ENCODE measurements at places on chromosomes 2 and 18.
A peak's percentile ranks its signal among the peaks of the same experiment; 100 is the strongest.

- no peak for DNase-seq
Measured at GRCh38 chr18:55286257-55286825, 301.7 kb downstream of the TCF4 start.

GRCh38 chr2:45329045-45329677, 281.9 kb downstream of the SRBD1 start:
- no peak for DNase-seq

DNA sequence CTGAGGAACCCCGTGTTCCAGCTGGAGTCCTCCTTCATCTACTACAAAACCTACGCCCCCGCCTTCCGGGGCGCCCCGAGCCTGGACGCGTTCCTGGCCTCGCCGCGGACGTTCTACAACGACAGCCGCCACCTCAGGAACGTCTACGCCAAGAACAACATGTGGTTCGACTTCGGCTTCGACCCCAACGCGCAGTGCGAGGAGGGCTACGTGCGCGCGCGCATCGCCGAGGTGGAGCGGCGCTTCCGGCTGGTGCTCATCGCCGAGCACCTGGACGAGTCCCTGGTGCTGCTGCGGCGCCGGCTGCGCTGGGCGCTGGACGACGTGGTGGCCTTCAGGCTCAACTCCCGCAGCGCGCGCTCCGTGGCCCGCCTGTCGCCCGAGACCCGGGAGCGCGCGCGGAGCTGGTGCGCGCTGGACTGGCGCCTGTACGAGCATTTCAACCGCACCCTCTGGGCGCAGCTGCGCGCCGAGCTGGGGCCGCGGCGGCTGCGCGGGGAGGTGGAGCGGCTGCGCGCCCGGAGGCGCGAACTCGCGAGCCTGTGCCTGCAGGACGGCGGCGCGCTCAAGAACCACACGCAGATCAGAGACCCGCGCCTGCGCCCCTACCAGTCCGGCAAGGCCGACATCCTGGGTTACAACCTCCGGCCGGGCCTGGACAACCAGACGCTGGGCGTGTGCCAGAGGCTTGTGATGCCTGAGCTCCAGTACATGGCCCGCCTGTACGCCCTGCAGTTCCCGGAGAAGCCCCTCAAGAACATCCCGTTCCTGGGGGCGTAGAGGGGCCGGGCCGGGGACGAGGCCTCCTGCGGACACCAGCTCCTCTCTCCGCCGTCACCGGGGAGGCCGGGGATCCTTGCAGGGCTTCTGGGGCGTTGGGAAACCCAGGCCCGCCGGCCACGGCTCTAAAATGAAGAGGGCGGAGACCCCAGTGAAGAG, 5.3 kb upstream of the NEU4 start:
- peak; percentile 68 for DNase-seq

DNA sequence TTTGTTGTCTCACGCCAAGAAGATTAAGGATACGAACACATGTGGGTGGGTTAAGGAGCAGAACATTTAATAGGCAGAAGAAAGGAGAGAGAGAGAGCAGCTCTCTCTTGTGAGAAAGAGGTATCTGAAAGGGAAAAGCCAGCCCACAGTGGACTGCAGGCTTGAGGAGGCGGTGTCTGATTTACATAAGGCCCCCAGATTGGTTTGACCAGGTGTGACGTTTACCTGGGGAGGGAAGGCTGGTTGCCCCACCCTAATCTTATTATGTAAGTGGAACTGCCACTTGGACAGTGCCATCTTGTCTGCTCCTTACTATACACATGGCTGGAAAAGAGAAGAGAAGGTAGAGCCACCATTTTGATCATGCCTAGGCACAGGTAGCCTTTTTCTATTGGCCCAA, 189.2 kb downstream of the NCK2 start:
- no peak for DNase-seq

- DNase-seq, result no peak
Measured at GRCh38 chr18:10017043-10017442, 103.2 kb downstream of the VAPA start.

- DNase-seq, result peak; percentile 3
Measured at GRCh38 chr2:217402761-217403383, 543.0 kb upstream of the TNP1 start.

GRCh38 chr18:47420130-47420529, 168.7 kb upstream of the SKOR2 start:
- no peak for DNase-seq

- no peak for DNase-seq
Measured at GRCh38 chr2:236903978-236904377, 181.7 kb upstream of the COPS8 start.

- no peak for DNase-seq
Measured at GRCh38 chr2:15719566-15720313, 128.1 kb downstream of the DDX1 start.

GRCh38 chr2:95012881-95013550, 12.5 kb upstream of the MAL start:
- no peak for DNase-seq

GRCh38 chr2:46122318-46122976, 174.8 kb upstream of the EPAS1 start:
- no peak for DNase-seq

- no peak for DNase-seq
Measured at GRCh38 chr2:236284208-236284607, 20.0 kb upstream of the ASB18 start.

- no peak for DNase-seq
Measured at GRCh38 chr2:215432759-215433594, 2.9 kb downstream of the FN1 start.

GRCh38 chr2:51829477-51829876, 797.5 kb upstream of the NRXN1 start:
- DNase-seq, result no peak

GRCh38 chr2:205803500-205803899, 121.2 kb downstream of the NRP2 start:
- peak; percentile 10 for DNase-seq

- no peak for DNase-seq
Measured at GRCh38 chr18:48375150-48375800, 33.9 kb downstream of the ZBTB7C start.

- peak; percentile 66 for DNase-seq
Measured at GRCh38 chr2:102841107-102841840, 79.4 kb downstream of the TMEM182 start.
